T-helper 22 cell (primary cell): ENCODE measurements at places on chromosomes 6 and 20.

GRCh38 chr20:17485017-17485416, 46.2 kb downstream of the BFSP1 start:
- DNase-seq: no peak

DNA sequence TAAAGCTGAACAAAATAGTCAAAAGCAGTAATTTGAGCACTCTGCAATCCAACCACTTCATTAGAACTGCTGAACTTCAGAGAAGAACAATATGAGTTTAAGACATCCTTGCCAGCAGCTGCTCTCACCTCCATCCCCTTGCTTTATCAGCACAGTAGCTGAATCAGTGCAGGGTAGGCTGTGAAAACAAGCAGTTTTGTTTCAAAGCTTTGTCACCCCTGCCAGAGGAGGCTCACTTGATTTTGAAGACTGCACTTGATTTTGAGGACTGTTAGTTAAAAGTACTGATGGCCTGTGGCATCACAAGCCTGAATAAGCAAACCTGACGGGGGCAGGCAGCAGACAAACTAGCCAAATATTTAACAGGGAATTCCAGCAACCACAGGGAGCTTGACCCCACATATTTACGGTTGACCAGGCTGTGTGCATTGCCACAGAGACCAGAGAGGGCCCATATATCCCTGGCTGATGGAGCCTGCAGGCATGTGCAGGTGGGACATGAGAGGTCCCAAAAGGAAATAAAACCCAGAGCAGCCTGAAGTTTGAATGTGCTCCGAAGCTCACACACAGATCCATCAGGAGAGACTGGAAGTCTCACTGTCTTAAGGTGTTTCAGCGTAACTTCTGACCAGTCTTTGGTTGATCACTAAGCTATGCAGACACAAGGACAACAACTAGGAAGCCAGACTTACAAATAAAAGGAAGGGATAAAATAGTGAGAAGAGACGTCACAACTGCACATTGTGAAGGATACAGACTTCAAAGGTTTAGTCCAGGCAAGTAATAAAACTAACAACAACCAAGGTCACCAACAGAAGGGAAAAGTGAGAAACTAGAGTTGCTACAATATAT, 97.4 kb downstream of the PDSS2 start:
- DNase-seq: no peak

GRCh38 chr6:168027521-168027920, 30.1 kb downstream of the KIF25 start:
- no peak for DNase-seq

- DNase-seq: no peak
Measured at GRCh38 chr6:117907601-117908245, 659 bp downstream of the SLC35F1 start.

DNA sequence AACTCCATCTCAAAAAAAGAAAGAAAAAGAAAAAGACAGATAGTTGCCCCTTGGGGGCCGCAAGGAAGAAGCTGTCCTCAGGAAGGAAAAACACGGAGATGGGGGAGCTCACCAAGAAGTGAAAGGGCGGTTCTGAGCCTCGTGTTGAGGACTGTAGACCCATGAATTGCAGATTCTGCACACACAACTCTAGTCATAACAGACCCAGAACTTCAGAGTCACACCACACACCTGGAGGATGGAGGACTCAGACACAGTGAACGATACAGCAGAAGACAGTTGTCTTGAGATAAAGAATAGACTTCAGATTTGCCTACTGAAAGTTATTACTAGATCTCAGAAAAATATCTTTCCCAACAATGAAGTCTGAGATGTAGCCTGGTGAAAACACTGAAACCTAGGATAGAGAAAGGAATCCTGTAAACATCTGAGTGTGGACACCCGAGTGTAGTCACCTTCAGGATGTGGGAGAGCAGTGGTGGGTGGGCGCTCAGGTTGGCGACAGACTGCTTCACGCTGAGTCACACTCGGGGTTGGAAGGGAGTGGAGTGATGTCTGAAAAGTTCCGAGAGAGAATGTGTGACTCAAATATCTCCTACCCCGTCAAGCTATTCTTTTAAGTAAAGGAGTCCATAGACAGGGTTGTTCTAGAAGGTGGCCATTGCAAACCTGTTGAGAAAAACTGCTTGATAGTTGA, 88.1 kb downstream of the MAP3K4 start:
- peak; percentile 66 for DNase-seq

GRCh38 chr20:49270177-49270576, 7.7 kb downstream of the ZNFX1 start:
- DNase-seq: no peak

DNA sequence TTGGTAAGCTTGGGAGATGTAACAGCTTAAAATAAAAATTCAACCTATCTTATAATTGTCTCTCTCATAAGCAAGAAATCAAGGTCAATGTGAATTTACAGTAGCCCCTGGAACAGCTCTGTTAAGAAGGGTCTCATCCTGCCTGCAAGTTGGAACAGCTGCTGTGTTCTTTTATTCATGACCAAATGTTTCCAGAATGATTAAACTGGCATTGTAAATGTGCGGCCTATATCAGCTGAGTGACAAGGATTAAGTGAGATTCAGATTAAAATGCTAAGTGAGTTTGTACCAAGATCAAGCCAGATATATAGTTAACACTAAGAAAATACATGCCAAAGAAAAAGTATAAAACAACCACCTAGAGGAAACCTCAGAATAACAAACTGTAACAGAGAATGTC, 45.3 kb upstream of the NRSN1 start:
- no peak for DNase-seq

DNA sequence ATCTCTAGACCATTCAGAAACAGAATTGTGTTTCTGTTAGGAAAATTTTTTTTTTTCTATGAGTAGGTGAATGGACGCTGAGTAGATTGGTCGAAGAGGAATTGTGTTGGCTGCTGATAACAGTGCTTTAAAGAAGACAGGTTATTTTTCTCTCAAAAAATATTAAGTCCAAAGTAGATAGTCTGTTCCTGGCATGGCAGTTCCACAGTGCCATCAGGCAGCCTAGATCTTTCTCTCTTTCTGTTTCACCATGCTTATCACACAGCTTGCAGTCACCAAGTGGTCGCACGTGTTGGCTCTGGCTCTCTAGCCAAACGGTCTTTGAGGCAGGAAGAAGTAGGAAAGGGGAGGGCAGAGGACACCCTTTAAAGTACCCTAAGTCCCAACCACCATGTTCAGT, 22.4 kb upstream of the SERINC3 start:
- DNase-seq: no peak

- DNase-seq: no peak
Measured at GRCh38 chr6:167212713-167213005, 54.9 kb upstream of the GPR31 start.

GRCh38 chr6:68333442-68333841, 301.6 kb upstream of the ADGRB3 start:
- DNase-seq: no peak

DNA sequence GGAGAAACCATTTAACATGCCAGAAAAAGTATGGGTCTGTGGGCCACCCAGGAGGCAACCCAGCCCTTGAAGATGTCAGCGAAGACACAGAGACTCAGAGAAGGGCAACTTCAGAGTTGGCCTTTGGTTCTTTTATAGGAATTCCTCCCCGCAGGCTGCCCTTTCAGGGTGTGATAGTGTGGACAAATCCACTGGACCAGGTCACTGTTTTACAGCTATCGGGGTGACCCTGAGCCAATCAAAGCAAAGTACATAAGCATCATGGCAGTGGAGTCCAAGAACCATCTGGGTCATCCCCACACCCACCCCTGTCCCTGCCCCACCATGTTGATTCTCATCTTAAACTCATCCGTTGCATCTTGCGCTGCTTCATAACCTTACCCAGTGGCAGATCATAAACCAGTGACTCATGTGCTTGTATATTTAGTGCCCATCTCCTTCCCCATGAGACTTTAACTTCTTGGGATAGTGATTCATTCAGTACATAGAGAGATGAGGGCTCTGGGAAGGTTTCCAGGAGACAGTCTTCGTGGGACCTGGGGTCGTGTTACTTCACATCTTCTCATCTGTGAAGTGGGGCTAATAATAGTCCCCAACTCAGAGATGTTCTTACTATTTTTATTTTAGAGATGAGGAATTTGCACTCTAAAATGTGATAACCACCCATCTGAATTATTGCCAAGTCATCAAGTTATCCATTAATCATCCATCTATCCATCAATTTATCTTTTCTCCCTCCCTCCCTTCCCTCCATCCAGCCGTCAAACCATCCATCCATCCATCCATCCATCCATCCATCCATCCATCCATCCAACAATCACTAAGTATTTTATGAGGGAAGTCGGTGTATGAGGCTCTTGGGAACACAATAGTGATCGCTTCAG, 51.0 kb downstream of the EDN3 start:
- DNase-seq: no peak

DNA sequence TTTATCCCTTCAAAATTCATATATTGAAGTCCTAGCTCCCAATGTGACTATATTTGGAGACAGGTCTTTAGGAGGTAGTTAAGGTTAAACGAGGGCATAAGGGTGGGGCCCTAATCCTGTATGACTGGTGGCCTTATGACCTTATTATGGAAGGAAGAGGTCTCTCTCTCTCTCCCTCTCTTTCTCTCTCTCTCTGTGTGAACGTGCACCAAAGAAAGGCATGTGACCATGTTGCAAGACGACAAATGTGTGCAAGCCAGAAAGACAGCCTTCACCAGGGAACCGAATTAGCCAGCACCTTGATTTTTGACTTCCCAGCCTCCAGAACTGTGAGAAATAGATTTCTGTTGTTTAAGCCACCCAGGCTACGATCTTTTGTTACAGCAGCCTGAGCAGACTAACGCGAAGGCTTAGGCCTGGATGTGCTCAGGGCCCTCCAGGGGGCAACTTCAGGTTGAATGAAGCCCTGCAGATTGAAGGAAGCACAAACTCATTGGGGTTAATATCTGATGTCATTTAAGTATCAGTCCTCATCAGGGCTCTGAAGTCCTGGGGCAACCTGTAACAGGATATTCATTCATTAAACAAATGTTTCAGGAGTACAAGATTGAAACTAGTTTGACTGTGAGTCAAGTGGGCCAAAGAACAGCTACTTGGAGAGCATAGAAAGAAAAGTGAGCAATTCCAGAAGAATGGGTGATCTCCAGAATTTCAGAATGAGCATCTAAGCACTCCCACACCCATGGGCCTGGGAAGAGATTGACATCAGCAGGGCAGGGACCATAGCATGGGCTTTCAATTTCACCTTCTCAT, 157.4 kb upstream of the TNFAIP3 start:
- DNase-seq: no peak

DNA sequence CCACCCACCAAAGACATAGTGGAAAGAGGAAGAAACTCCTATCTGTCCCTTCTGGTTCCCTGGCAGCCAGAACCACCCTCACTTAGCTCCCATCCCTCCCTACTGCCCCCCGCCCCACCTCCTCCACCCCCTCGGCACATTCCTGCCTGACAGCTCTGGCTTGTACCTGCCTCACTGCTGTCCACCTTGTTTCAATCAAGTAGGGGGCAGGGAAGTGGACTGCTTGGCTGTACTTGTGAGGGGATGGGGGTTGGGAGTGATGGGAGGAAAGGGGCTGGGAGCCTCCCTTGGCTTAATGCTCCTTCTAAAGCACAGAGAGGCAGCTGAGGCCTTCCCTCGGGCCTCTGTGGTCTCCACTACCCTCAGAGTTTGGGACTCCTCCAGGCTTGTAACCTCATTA, 22.1 kb upstream of the ZNF76 start:
- no peak for DNase-seq
